ENCODE measurements at places on chromosomes 16 and 17. TPM values are rescaled to one million over a fixed set of nuclear protein-coding genes. Genes with fewer than 3 reads are reported as not detected.

Gene IRX6
- total RNA-seq, result 8.0 TPM

Gene CCL17
- total RNA-seq, result not detected

Gene GUCY2D
- total RNA-seq, result 26.8 TPM

Gene TMEM204
- total RNA-seq, result 9.6 TPM

Gene DNAH17
- 0.44 TPM for total RNA-seq

Gene ARHGAP44
- total RNA-seq, result 12.5 TPM

Gene EPN3
- 0.82 TPM for total RNA-seq

Gene DHRS7C
- 1.7 TPM for total RNA-seq

Gene TAC4
- not detected for total RNA-seq

Gene RNF112
- 5.4 TPM for total RNA-seq

Gene ZP2
- total RNA-seq, result 0.33 TPM

Gene CDRT15
- not detected for total RNA-seq

Gene CSH2
- not detected for total RNA-seq

Gene TNFRSF12A
- 10.3 TPM for total RNA-seq

Gene PLXDC1
- total RNA-seq, result 49.3 TPM

Gene TMEM100
- total RNA-seq, result 10.3 TPM

Gene SCNN1G
- total RNA-seq, result 0.49 TPM

Gene HIC1
- total RNA-seq, result 38.4 TPM

Gene MAP3K14
- total RNA-seq, result 7.7 TPM

Gene KRT20
- total RNA-seq, result not detected

Gene KRTAP16-1
- not detected for total RNA-seq

Gene SPNS2
- 22.5 TPM for total RNA-seq

Gene IL21R
- 0.33 TPM for total RNA-seq

Gene PPP1R27
- not detected for total RNA-seq

Gene GAST
- total RNA-seq, result not detected

Gene CD300A
- 1.8 TPM for total RNA-seq

Data from camera-type eye (tissue), 1 donor.